ENCODE measurements at places on chromosomes 3 and 15. TPM values are rescaled to one million over a fixed set of nuclear protein-coding genes. Genes with fewer than 3 reads are reported as not detected.

- DNase-seq: no peak
These were observed 90.0 kb downstream of the ARIH1 start for GRCh38 chr15:72564091-72564490.

DNA sequence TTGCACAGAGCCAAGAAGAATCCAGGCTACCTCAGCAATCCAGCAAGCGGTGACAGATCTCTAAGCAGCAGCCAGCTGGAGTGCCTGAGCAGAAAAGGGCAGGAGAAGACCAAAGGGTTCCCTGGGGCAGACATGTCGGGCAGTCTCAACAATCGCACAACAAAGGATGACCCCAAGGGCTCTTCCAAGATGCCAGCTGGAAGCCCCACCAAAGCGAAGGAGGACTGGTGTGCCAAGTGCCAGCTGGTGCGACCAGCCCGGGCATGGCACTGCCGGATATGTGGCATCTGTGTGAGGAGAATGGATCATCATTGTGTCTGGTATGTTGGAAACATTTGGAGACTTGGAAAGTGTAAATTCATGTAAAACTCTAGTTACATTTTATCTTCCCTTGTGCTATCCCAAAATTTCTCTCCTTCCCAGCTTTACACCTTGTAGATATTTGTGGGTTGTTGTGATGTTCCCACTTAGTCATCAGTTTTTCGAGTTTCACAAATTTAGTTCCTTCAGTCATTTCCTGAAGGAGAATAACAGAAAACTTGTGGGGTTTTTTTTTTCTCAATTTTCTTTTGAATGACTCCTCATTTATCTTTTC, 6.4 kb downstream of the ZDHHC23 start:
- DNase-seq: no peak

- no peak for DNase-seq
These were observed 118.7 kb downstream of the THRB start for GRCh38 chr3:24375947-24376384.

DNA sequence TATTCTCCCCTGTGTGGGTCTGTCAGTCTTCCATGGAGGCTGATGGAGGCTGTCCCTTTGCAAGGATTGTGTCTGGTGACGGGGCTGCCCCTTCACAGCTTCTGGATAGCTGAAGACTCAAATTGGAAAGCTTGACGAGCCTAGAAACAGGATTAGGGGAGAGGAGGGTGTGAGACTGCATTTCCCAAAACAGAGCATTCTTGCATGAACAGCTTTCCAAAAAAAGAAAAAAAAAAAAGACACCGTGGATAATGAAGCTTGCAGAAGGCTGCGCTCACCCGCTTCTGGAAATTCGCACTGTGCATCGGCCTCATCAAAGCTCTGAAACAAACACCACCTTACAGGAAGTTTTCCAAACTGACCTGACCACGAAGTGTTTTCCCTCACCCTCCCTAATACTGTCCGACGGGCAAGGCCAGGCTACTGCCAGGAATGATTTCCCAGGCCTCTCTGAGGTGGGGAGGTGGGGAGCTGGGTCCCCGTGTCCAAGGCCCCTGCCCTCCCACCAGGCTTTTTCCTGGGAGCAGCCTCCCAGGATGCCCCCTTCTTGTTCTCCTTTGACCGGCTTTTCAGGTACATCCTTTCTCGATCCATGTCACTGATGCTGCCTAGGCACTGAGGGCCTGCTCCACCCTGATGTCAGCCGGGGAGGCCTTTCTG, 24.9 kb upstream of the MUC4 start:
- DNase-seq: no peak

TUSC7 gene
- polyA plus RNA-seq: not detected
